ENCODE measurements at places on chromosomes 13 and 19.

DNA sequence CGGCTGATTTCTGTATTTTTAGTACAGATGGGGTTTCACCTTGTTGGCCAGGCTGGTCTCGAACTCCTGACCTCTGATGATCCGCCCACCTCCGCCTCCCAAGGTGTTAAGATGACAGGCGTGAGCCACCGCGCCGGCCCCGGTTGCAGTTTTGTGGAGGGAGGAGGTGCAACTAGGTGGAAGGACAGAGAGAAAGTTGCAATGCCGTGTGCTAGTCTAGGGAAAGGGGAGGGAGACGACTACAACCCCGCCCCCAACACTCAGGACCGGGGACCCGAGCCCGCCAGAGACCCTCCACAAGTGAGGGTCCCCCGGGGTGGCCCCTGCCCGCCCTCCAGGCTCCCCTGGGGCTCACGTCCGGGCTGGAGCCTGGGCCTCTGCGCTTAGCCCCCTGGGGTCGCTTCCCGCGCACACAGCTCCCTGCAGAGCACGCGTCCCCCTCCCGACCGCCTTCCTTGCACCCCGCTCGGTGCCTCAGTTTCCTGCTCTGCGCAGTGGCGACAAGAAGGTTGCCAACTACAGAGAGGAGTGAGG lies 1.2 kb upstream of the ARID3A start:
- no peak for DNase-seq

- DNase-seq, result no peak
These were observed 699 bp downstream of the RCBTB2 start for GRCh38 chr13:48532256-48532505.

GRCh38 chr13:97030705-97031452 lies 36.6 kb upstream of the OXGR1 start:
- DNase-seq, result no peak

GRCh38 chr13:33207615-33207961 lies 78.0 kb downstream of the STARD13 start:
- DNase-seq, result no peak

DNA sequence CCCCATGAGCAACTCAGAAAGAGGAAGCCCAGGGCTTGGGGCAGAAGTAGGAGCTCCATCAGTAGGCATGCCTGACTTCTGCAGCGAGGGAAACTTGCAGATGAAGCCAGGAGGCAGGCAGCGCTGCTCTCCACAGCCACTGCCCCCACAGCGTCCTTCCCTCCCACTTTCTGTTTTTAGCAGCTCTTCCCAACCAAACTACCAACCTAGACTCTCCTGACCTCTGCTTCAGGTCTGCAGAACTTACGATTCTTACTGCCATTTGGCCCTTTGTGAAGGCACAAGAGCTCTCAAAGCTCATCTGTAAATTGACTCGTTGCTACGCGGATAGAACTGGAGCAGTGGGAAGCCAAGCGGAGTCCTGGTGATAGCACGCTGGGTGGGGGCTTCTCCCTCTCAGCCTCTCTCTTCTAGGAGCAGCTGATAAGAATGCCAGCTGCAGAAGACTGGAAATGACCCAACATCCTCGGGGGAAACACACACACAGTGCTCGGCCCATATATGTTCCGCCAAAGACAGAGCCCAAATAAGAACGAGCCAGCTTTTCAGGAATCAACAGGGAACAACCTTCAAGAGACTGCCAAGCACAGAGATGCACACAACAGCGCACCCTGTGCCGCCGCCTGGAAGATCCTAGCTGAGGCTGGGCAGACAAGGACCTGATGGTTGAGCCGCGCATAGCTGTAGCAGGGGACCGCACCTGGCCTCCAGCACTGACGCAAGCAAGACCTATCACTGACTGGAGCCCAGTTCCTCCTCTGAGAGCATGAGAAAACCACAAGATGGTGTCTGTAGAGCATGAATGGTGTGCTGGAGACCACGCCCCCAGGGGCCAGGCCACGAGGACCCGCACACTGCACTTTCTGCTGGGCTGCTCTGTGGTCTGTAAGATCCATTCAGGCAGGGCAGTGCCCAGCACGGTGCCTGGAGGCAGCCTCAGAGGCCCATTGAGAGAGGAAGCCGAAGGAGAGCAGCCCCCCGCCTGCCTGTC lies 15.9 kb upstream of the SLC35E1 start:
- no peak for DNase-seq

DNA sequence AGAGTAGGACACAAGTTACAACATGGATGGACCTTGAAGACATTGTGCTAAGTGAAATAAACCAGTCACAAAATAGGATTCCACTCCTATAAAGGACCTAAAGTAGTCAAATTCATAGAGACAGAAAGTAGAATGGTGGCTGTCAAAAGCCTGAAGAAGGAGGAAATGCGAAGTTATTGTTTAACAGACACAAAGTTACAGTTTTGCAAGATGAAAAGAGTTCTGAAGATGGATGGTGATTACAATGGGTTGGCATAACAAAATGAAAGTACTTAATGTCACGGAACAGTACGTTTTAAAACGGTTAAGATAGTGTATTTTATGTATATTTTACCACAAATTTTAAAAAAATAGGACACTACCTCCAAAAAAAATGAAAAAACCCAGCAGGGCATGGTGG lies 34.8 kb downstream of the FOXO1 start:
- DNase-seq, result no peak

- DNase-seq, result no peak
These were observed 11.9 kb downstream of the PEAK3 start for GRCh38 chr19:2270157-2270422.

- DNase-seq, result no peak
These were observed 13.6 kb downstream of the MBNL2 start for GRCh38 chr13:97235549-97236231.

- peak; percentile 81 for DNase-seq
These were observed at the start of gene ZFP36 for GRCh38 chr19:39406656-39407409. Gene ZFP36 (plus strand): TSS chr19:39406847. CDS start chr19:39406905, 58 bp downstream.

- no peak for DNase-seq
These were observed 14.3 kb downstream of the RASA3 start for GRCh38 chr13:114118086-114118485.

DNA sequence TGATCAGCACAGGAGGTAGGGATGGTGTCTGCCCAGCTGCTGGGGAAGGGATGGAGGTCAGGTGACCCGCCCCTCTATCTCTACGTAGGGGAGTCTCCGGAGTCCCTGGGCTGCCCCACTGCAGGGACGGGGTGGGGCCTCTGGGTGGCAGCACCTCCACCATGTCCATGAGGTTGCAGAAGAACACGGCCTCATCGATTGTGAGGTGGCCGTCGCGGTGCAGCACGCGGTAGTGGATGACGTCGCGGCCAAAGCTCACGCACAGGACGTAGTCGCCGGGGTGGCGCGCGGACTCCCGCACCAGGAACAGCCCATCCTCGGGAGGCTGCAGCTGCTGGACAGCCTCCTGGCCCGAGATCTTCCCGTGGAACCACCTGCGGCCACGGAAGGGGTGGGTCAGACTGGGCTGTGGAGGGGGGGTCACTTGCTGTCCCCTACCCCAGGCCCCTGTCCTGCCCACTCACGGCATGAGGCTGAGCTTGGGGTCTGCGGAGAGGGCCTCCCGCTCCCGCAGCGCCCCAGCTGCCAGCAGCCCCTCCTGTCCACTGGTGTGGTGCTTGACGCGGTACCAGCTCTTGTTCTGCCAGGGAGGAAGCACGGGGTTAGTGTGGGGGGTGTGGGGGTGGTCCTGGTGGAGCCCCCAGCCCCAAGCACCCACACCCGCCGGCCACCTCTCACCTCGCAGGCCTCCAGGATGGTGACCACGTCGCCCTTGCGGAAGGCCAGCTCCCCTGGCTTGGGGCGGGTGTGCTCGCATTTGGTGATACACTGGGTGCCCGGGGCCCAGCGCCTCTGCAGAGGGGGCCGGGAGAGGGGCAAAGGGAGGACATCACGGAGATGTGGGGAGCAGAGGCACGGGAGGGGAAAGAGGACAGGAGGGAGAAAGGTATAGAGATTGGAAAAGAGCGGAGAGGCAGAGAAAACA lies 2.3 kb downstream of the MATK start:
- DNase-seq, result peak; percentile 29

DNA sequence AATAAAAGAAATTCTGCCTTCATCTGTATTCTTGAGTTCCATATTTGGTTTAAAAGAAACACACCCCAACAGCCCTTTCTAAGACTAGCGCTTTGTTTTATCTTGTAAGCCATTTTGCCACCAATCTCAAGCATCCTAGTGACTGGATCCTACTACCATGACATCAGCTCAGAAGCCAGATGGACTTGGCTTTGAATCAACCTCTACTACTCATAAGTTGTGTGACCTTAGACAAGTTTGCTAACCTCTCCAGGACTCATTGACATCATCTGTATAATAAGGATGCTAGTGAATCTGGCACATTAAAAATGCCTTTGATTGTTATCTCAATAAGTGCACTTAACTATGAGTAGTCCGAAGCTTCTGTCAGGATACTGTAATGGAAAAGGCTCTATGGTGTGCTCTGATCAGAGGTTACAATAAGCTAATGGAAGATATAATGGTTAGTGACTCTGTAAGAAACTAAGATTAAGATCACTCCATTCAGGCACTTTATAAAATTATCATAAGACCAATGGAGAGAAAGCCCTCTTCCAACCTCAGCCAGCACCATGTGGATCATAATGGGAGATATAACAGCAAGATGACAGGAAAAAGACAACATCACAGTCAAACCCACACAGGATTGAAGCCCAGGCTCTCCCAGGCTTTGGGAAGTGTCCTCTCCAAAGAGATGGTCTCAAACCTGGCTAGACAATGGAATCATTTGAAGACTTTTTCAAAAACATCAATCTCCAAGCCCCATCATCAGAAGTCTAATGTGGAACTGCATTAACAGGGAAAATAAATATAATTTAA lies 180.6 kb upstream of the MIR17HG start:
- no peak for DNase-seq

DNA sequence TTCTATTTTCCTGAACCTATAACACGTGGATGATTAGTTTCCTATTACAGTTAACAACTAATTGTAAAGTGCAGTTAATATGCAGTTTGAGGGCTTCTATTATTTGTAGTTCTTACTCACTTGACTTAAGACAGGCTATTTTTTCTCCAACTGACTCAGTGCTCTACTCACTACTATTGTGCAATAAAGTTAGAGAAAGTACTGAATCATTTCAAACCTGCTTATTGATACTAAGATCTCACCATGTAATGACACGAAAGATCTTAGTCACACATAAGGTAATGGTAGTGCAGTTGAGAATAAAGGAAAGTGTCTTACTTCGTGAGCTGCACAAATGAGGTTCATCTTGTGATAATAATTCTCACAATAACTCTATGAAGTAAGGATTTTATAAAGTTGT lies 22.8 kb upstream of the ITM2B start:
- no peak for DNase-seq

DNA sequence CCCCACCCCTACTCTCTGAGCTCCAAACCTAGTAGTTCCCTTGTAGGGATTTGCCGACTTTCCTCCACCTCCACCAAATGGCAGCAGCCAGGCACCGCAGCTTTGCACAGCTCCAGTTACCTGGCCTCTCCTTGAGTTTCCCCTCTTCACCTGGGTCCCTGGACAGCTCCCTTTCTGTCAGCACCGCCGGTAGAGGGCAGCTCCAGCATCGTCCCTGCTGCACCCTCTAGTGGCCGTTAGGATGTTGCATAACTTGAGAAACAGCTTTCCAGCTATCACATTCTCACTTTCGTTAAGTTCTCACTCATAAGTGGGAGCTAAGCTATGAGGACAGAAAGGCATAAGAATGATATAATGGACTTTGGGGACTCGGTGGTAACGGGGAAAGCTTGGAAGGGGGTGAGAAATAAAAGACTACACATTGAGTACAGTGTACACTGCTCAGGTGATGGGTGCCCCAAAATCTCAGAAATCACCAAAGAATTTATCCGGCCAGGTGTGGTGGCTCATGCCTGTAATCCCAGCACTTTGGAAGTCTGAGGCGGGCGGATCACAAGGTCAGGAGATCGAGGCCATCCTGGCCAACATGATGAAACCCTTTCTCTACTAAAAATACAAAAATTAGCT lies 60.4 kb upstream of the OLFM4 start:
- DNase-seq, result peak; percentile 39

GRCh38 chr19:37079238-37079637 lies 1.0 kb downstream of the ZNF420 start:
- no peak for DNase-seq

DNA sequence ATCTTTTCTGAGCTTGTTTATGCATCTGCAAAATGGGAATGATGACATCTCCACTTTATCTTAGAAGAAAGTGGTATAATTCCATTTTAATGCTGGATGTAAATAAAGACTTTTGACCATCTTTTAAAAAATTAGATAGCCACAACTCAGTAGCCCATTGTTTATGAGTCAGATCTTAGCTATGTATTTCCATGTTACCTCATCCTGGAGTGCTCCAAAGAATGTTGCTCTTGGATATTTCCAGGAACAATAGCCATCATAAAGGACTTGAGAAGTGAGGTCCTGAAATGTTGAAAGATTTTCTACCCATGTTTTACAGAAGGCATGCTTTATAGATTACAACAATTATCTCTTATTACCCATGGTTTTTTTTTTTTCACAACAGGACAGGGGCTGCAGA lies 229.3 kb upstream of the EDNRB start:
- no peak for DNase-seq

DNA sequence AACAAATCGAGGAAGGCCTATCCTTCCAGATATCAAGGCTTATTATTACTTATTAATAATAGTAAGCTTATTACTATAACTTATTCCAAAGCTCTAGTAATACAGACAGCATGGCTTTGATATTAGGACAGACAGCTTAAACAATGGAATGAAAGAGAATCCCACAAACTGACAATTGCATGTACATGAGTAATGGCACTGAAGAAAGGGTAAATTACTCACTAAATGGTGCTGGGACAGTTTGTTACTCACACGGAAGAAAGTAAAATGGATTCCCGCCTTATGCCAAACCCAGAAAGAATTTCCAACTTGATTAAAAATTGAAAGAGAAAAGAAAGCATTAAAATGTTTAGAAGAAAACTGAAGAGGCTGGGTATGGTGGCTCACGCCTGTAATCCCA lies 60.3 kb downstream of the MIPEP start:
- DNase-seq, result no peak

GRCh38 chr19:16001481-16002312 lies 52.9 kb downstream of the OR10H4 start:
- peak; percentile 8 for DNase-seq

DNA sequence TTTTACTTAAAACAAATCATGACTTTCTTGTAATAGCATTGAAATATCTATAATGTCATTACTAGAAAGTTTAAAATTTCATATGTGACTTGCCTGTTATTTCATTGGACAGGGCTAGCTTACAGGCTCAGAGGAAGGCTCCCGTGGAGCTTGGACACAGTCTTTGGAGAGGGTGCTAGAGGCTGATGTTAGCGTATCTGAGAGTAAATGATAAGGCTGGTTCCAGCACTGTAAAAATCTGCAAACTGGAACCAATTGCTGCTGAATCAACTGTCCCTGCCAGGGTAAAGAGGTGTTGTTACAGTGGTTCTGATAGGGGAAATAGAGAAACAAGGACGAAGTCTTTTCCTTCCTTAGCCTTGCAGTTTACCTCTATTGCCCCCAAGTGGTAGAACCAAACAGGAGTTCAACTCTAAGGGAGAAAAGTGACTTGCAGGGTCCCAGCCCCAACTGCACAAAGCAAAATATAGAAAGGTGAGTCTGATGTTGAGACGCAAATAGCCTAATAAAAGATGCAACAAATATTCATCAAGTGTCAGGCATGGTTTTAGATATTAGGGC lies 901.7 kb downstream of the DIAPH3 start:
- no peak for DNase-seq

Measured in activated gamma-delta T cell treated with anti-CD3 and anti-CD28 coated beads, Interleukin-2, amount 50 U/mL, for 16 hours (primary cell).